ENCODE measurements at places on chromosomes 13 and 19. TPM values are rescaled to one million over a fixed set of nuclear protein-coding genes. Genes with fewer than 3 reads are reported as not detected.
A peak's percentile ranks its signal among the peaks of the same experiment; 100 is the strongest.

Gene TTYH1
- total RNA-seq, result 0.81 TPM

Gene CGB8
- not detected for total RNA-seq

DNA sequence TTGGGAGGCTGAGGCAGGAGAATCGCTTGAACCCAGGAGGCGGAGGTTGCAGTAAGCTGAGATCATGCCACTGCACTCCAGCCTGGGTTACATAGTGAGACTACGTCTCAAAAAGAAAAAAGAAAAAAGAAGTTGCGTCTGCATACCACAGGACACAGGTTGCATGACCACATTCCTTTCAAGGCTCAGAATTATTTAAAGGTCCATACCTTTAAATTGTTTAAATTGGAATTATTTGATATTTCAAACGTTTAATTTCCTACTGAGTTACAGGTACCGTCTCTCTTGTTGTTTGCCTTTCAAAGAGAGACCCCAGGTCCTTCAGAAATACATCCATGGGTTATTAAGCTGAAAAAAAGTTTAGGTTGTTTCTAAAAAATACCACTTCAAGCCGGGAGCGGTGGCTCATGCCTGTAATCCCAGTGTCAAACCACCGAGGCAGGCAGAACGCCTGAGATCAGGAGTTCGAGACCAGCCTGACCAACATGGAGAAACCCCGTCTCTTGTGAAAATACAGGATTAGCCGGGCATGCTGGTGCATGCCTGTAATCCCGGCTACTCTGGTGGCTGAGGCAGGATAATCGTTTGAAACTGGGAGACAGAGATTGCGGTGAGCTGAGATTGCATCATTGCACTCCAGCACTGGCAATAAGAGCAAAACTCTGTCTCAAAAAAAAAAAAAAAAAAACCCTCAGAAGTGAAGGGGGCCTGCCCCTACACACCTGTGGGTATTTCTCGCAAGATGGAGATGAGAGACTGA lies 18.6 kb downstream of the ZNF816 start:
- DNase-seq, result no peak

DNA sequence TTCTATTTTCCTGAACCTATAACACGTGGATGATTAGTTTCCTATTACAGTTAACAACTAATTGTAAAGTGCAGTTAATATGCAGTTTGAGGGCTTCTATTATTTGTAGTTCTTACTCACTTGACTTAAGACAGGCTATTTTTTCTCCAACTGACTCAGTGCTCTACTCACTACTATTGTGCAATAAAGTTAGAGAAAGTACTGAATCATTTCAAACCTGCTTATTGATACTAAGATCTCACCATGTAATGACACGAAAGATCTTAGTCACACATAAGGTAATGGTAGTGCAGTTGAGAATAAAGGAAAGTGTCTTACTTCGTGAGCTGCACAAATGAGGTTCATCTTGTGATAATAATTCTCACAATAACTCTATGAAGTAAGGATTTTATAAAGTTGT lies 22.8 kb upstream of the ITM2B start:
- DNase-seq, result no peak

Gene LAIR1
- total RNA-seq, result 166 TPM

- DNase-seq, result no peak
These were observed 10.7 kb upstream of the SUPT20H start for GRCh38 chr13:37070145-37070695.

Gene PAK4
- 7.0 TPM for total RNA-seq

Gene IZUMO2
- total RNA-seq, result not detected

- DNase-seq, result no peak
These were observed 32.0 kb downstream of the MPHOSPH8 start for GRCh38 chr13:19665427-19665859.

Gene ARRDC5
- total RNA-seq, result 6.2 TPM

DNA sequence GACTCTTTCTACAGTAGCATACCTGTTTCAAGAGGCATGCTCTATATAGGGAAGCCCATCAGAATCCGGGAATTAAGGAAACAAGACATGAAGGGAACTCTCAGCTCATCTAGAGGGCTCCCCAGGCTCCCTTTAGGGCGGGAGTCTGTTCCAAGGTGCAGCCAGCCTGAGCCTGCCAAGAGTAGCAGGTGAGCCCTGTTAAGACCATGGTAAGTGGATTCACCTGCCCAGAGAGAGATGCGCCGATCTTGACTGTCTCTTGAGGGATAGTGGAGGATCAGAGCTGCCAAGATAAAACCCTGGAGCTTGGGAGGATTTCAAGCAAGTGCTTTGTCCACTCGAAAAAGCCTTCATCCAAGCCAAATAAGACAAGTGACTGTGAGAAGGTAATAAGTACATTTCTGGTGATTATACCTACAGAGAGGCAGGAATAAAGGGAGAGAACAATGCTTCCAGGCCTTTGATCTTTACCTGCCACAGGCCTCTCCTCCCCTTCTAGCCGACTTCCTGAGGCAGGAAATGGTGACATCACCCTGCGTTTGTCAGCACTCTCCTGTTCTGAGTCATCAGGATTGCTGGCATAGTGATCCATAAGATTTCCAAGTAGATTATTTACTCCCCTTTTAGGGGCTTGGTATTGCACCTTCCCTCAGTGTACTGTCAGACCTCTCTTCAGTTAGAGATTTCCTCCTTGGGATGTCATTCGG lies 31.5 kb downstream of the KLF5 start:
- DNase-seq, result no peak

DNA sequence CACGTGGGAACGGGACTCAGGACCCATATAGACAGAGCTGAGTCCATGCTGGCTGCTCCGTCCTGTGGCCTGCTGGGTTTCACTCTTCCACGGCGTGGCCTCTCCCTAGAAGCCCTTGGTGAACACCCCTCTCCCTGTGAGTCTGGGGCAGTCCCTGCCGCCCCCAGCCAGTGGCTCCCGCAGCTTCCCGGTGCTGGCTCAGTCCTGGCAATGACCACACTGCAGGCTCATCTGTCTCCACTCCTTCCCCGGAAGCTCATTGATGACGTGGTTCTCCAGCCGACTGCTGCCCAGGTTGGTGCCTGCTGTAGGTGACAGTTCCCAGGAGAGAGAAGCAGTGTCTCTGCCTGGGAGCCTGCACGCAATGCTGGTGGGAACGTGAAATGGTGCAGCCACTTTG lies 2.1 kb upstream of the TEX29 start:
- DNase-seq, result no peak

Gene STOML3
- 0.54 TPM for total RNA-seq

DNA sequence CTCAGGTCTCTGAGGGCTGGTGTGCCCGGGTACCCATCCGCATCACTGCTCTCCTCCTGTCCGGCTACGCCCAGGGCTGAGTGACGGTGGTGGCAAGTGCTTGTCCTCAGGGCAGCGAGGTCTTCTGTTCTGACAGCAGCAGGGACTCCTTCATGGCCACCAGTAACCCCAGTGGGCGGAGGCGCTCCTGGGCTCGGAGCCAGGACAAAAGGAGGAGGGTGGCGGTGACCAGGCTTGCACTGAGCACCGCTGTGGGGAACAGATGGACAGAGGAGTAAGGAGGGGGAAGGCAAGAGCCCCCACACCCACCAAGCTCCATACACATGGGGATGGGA lies 5.8 kb downstream of the CD320 start:
- DNase-seq, result no peak

DNA sequence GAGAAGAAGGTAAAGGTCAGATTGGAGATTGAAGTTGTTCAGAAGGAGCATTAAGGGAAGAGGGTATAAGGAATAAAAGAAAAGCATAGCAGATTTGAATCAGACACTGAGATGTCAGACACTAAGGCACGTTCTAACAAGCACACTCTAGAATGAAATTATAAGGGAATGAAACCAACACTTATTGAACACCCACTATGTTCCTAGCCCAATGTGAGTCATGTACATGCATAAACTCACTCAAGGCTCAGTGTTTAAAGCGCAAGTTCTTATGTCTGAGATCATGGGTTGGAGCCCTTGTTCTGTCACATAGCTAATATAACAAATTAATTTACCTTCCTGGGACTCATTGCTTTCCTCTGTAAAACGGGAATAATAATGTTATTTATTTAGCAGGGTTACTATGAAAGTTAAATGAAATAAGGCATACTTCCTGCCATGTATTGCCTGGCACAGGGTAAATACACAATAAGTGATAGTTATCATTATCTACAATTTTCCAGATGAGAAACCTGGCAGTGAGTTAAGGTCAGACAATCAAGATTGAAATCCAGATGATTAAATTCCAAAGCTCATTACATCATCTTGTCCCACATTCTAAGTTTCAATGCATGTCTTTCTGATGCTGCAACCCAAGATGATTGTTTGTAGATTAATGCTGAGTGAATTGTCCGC lies 68.3 kb upstream of the DACH1 start:
- DNase-seq, result no peak

Gene PEAK3
- total RNA-seq, result under 0.01 TPM

Gene HIPK4
- 0.27 TPM for total RNA-seq

DNA sequence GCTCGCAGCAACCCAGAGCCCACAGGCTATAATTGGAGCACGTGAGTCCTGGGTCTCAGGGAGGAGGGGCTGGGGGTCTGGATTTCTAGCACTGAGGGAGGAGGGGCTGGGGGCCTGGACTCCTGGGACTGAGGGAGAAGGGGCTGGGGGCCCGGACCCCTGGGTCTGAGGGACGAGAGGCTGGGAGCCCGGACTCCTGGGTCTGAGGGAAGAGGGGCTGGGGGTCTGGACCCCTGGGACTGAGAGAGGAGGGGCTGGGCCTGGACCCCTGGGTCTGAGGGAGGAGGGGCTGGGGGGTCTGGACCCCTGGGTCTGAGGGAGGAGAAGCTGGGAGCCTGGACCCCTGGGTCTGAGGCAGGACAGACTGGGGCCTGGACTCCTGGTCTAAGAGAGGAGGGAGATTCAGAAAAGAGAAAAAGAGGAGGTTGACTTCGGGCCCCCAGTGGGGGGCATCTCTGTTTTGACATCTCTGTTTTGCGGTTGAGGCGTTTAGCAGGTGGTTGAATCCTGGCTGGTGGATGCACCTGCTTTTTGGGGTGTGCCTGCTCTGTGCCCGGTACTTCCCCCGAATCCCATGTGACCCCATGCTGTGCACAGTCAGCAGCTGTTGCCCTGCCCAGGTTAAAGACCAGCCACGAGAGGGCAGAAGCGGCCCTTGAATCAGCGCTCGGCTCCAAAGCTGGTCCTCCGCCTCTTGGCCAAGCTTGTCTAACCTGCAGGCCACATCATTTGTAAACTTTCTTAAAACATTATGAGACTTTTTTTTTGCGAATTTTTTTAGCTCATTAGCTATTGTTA lies 10.5 kb downstream of the PVR start:
- peak; percentile 89 for DNase-seq

- DNase-seq, result no peak
These were observed 58.3 kb upstream of the MEDAG start for GRCh38 chr13:30847650-30848307.

DNA sequence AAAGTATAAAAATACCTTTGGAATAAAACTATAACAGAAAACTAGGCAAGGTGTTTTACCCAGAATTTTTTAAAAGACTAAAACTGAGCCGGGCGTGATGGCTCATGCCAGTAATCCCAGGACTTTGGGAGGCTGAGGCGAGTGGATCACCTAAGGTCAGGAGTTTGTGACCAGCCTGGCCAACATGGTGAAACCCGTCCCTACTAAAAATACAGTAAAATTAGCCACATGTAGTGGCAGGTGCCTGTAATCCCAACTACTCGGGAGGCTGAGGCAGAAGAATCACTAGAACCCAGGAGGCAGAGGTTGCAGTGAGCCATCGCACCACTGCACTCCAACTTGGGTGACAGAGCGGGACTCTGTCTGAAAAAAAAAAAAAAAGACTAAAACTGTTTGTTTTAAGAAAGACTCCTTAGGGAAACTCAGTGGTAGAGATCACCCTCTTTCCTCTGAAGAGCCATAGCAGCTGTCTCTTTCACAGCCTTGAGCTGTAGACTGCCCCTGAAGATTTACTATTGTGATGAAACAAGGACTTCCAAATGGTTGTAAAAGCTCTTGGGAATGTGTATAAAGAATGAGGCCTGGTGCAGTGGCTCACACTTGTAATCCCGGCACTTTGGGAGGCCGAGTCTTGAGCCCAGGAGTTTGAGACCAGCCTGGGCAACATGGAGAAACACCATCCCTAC lies 14.7 kb upstream of the KCTD4 start:
- DNase-seq, result no peak

All from hematopoietic multipotent progenitor cell (in vitro differentiated cells).